GM23338 (cell line): ENCODE measurements at places on chromosomes 4 and X. TPM values are rescaled to one million over a fixed set of nuclear protein-coding genes. Genes with fewer than 3 reads are reported as not detected.

DNA sequence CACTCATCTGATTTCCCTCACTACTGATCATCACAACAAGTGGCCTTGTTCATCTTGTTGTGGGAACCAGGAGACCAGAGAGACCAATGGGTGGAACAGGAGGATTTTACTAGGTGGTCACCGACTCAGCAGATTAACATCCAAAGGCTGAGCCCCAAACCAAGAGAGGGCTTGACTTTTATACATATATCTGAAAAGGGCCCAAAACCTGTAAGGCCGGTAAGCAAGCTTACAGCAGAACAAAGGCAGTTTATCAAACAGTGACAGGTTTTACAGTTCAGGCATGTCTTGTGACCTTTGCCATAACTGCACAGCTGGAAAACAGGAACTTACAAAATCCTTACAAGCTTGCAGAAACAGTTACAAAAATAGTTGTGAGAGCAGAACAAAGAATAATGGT is 195.9 kb downstream of the OR13H1 start:
- peaks cover 14% of the 10 kb centered on the region for H3K36me3 ChIP-seq
- H3K4me1 ChIP-seq, result no peaks in the 10 kb centered on the region
- H3K27ac ChIP-seq, result no peak overlapping the region
- H3K4me3 ChIP-seq, result no peak overlapping the region
- no peak for DNase-seq

Gene RAB40AL
- total RNA-seq, result 0.83 and 1.6 TPM in 2 replicates

Gene GRIA2
- total RNA-seq, result not detected in 2 replicates

Gene SORBS2
- 17.8 and 24.6 TPM in 2 replicates for total RNA-seq

DNA sequence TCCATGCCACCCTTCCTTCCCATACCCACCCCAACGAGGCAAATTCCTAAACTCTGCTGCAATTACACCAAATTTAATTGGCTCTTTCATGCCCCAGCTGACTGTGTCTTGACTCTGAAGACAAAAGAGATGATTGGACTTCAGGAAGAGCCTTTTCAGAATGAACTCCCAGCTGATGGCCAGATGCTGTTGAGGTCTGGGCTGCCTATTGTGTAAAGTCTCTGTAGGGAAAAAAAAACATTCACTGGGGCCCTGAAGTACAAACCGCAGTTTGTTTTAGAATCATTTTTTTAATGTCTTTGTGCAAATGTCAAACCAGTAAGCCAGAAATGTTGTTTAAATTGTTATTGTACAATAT is 174.8 kb downstream of the HHIP start:
- no peak overlapping the region for H3K4me3 ChIP-seq
- no peaks in the 10 kb centered on the region for H3K27me3 ChIP-seq

GRCh38 chr4:152462047-152462446 is 73.8 kb downstream of the FBXW7 start:
- no peaks in the 10 kb centered on the region for H3K27me3 ChIP-seq
- DNase-seq, result no peak
- H3K36me3 ChIP-seq, result no peaks in the 10 kb centered on the region
- 0 out of 2 replicates have a peak, but pooled peaks cover 4% of the 10 kb centered on the region for H3K4me1 ChIP-seq
- no peak overlapping the region for H3K4me3 ChIP-seq
